EL (cell line): ENCODE measurements at places on chromosomes 12 and 14.

GRCh38 chr12:28489246-28489645 lies 299.0 kb downstream of the CCDC91 start:
- peak; percentile 22 for DNase-seq

DNA sequence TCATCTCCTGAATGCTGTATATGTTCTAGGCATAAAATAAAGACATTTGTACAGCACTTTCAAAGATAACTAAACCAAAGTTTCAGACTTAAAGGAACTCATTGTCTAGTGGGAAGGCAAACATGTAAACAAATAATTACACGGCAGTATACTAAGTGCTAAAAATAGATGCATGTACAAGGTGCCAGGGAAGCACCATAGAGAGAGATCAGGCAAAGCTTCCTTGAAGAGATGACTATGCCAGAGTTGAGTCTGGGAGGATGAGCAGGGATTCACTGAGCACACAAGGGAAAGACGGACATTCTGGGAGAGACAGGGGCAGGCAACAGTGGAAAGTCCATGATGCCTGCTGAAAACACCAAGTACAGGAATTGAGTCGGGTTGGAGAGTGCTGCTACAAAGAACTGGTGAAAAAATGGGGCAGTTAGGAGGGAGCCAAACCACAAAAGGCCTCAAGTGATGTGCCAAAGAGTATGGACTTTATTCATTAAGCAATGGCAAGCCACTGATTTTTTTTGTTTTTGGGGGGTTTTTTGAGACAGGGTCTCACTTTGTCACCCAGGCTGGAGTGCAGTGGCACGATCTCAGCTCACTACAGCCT lies 26.8 kb downstream of the ANKS1B start:
- no peak for DNase-seq

DNA sequence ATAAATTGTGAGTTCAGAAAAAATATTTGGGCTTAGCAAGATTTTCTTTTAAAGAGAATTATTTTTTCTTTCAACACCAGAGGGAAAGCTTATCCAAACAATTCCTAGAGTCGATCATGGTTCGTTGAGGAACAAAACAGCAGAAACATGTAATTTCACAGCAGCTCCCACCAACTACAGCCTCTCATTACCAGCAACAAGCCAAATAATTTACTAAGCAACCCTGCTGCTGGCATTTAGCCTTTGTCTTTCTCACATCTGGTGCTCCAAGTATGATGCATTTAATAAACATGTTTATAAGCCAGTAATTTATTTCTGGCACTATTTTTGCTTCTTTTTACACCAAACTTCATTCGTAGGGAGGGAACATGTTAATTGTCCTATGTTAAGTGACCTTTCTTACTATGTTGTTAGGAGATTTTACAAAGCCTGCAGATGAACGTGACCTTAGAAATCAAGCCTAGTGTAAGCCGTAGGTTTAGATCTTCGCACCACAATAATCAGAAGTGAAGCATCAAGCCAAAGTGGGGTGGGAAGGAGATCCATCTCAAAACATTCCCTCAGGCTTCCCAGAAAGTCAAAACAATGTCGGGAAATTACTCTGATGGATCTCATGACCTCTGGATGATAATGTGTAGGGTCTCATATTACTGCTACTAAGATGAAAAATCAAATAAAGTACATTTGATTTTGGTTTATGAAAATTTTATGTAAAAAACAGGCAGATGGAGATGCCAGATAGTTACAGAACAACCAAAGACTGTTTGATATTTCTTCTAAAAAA lies 128.4 kb downstream of the RPAP3 start:
- DNase-seq = no peak

GRCh38 chr12:5661811-5662210 lies 229.9 kb downstream of the NTF3 start:
- no peak for DNase-seq

DNA sequence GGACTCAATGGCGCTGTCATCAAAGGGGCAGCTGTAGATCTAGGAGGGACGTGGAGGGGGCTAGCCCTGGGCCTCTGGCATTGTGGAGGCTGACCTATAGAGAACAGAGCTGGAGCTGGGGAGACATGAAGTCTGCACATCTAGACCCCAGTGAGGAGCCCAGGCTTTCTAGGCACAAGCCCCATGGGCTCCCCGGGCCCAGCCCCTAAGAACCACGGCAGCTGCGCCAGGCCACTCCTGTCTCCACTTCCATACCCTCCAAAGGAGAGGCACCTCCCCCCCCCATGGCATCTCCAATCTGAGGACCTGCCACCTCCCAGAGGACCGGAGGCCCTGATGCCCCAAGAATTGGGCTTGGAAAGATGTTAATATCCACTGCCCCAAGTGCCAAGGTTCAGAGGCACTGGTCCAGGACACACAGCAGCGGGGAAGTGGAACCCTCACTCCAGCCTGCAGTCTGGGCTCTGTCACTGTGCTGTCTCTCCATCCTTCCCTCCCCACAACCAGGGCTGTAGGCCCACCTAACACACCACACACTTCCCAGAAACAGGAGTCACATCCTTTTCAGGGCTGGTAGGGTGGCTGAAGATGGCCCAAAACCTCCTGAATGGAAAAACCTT lies 4.5 kb downstream of the ANKRD9 start:
- DNase-seq = no peak

- no peak for DNase-seq
Observed at GRCh38 chr12:53983568-53983949, 1.4 kb upstream of the HOXC10 start.

DNA sequence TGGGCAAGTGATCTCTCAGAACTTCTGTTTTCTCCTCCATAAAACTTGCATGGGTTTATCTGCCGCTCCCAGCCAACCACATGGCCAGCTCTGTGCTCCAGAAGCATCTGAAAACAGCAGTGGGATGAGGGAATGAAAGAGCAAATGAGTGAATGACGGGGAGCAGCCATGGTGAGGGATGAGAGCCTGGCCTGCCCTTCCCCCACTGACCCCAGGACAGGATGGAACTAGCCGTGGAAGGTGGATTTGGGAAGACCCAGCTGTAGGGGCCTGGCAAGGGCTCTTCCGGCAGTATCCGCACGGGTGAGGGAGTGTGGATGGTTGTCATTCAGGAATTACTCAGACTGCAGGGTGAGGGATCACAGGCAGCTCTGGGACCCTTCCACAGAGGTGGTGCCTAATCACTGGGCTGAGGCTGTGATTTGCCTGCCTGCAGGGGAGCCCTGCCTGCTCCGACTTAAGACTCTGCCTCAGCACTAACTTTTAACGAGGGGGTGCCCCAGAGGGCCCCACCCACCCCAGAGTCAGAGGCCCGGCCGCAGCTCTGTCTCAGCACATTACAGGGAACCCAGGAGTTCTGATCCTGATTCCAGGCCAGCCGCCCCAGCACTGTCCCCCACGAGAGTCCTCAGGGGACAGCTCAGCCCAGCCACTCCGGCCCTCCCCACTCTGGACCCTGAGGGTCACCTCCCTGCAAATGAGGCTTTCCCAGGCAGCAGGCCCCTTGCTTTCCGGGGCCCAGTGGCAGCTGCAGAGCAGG lies 136.8 kb upstream of the C14orf180 start:
- DNase-seq = no peak

GRCh38 chr14:100599981-100600380 lies 12.8 kb upstream of the BEGAIN start:
- no peak for DNase-seq

DNA sequence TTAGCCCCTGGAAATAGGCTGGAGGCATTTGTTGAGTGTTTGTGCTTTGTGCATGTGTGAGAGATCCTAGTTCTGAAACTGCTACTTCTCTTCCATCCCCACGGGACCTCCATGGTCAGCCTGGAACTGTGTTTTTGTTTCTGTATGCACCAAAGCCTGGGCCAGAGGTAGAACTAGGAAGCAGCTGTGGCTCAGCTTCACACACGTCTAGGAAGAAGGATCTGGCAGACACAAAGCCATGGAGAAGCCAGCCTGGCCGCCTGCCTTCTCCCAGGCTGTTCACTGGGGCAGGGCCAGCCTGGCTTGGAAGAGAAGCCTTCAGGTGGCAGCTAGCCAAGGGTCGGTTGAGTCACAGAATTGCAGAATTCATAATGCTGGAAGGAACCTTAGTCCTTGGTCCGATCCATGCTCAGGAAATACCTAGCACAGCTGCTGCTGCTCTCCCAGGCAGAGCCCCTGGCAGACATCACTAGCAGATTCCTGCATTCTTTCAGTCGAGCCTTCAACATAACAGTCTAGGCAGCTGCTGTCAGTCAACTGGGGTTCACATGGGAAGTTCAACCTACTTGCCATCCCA lies 27.0 kb downstream of the RIN3 start:
- peak; percentile 99 for DNase-seq

DNA sequence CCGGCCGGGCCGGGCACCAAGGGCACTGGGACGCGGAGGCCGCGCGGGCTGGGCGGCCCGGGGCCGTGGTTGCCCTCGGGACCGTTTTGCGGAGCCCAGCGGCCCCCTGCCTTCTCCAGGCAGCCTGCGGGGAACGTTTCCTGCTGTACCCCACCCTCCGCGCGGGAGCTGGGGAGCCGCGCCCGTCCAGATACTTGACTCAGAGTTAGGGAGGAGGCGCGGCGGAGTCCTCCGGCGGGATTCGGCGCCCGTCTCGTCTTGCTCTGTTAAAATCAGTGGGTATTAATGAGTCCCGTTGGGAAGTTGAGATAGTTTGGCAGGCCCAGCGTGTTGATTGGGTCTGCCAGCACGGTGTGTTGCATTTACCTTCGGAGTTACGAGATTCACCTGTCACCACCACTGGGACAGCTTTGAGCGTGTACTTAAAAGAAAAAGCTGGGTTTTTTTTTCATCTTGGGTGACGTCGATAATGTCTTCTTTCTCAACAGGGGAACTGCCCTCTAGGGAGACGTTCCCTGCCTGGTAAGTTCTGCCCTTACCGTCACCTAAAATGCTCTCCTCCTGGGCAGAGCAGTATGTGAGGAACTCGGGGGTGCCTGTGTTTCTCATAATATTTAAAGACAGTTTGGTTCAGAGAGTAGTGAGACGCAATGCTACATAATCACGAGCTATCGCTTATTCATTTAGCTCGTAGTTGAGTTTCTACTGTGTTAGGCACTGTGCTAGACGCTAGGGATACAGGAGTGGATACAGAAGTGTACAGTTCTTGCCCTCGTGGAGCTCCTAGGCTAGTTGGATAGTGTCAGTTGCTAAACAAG lies 596 bp downstream of the DLST start:
- peak; percentile 48 for DNase-seq

- no peak for DNase-seq
Observed at GRCh38 chr12:105764216-105764835, 374.4 kb downstream of the NUAK1 start.

DNA sequence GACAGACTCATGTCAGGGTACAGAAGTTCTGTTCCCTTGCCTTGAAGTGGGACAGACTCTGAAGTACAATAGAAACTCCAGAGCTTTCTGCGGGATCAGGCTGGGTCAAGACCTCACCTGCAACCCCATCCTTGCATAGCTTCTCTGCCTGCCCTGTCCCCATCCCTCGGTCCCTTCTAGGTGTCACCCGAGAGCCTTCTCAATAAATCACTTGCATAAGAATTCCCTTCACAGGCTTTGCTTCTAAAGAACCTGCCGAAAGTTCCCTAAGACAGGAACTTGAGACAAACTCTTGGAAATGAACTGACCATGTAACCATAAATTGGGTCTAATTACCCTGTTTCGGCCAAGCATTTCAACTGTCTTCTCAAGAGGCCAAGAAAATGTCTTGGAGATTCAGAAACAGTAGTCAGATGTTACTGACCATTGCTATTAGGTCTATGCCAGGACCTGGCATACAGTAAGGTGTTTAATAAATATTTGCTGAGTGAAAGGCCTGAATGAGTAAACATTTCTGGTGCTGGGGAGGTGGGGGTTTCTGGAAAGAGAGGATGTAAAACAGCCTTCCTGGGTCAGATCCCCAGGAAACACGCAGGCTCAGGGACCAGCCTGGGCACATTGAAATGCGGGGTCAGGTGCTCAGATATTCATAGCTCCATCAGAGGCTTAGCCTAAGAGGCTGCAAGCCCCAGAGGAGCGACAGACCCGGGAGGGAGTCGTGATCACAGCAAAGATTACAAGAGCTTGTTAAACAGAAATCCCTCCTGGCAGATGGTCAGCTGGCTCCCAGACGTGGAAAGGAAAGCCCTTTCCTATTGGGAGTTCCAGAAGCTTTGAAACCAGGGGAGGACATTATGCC lies 226.2 kb upstream of the LHX5 start:
- DNase-seq = no peak

- no peak for DNase-seq
Observed at GRCh38 chr14:105076805-105077648, 11.8 kb upstream of the GPR132 start.

DNA sequence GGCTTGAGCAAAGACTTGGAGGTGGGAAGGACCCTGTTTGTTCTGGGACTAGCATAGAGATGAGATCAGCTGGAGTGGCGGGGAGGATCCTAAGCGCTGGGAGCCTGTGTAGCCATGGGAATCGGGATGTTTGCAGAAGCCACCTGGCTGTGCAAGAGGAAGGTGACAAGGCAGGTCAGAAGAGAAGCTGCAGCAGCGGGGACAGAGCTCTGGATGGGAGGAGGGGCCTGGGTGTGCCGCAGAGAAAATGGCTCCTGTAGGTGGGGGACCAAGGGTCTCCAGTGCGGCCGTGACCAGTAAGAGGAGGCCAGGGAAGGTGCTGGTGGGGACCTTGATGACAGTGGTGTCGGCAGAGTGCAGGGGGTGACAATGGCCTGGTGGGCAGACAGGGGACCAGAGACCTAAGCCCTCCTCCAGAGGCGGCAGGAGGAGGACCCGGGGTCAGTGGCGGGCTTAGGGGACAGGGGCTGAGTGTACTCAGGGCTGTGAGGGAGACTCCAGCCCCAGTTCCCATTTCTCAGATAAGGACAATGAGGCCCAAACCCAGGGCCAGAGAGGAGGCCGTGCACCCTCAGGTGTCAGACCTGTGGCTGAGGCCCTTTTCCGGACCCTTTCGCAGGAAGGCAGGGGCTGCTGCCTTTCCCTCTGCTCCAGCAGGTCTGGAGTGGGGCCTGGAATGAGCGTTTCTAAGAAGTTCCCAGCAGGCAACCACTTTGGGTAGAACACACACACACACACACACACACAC lies 206.6 kb upstream of the RTL1 start:
- DNase-seq = no peak

- DNase-seq = no peak
Observed at GRCh38 chr14:89828471-89829165, 125.9 kb downstream of the EFCAB11 start.

GRCh38 chr14:96727491-96727890 lies 69.7 kb upstream of the VRK1 start:
- no peak for DNase-seq

DNA sequence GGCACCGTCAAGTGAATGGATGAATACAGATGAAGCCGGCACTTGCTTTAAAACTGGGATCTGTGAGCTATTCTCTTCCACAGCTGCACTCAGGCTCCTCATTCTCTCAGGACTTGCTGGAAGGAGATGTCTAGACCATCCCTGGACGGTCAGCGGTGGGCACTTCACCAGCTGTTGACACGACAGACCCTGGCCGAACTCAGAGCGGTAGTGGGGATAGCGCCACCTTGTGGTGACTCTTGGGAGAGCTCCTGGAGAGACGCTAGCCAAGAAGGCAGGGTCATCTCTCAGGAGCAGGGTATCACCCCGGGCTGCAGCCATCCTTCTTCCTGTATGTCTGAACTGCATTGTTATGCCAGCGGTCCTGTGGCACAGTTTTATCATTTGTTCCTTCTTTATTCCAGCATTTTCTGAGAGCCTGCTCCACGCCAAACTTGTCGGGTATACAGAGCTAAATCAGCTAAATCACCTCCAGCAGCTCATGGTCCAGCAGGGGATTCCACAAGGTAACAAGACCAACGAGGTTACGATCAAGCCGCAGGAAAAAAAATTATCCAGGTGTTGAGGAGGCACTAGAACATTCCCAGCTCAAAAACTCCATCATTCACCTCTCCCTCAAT lies 10.0 kb downstream of the WNT1 start:
- peak; percentile 59 for DNase-seq

GRCh38 chr12:77133566-77133965 lies 68.2 kb upstream of the E2F7 start:
- peak; percentile 45 for DNase-seq
